ENCODE measurements at places on chromosomes 4 and X.

DNA sequence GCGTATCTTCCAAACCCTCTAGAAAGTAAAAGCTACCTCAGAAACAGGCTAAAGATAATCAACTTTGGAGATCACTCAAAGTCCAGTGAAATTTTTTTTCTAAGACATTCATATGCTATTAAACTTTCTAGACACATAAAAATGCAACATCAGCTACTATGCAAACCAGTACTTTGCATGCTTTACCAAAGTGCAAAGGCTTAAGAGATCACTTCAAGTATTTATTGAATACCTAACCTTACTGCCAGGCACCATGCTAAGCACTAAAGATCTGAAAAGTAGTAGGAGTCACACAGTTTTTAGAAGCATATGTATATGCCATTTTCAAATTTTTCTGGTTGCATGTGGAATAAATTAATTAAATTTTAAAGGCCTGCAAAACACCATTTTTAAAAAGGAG is 115.8 kb downstream of the THOC2 start:
- DNase-seq: no peak

DNA sequence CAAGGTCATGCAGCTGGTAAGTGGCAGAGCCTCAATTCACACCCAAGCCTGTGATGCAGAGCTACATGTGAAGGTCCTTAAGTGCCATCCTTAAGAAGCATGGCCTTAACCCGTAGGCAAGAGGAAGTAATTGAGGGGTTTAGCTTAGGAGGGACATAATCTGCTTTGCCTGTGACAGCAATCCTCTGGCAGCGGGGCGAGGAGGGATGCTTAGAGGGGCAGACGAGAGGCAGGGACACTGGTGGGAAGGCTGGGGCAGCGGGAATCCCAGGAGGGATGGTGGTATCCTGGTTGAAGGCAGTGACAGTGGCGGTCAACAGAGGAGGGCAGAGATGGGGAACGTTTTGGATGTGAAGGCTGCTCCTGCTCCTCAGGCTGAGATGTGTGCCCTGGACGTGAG is 88.1 kb downstream of the EFNB1 start:
- DNase-seq: peak; percentile 88

GRCh38 chrX:12010436-12010835 is 127.8 kb upstream of the FRMPD4 start:
- DNase-seq: no peak

DNA sequence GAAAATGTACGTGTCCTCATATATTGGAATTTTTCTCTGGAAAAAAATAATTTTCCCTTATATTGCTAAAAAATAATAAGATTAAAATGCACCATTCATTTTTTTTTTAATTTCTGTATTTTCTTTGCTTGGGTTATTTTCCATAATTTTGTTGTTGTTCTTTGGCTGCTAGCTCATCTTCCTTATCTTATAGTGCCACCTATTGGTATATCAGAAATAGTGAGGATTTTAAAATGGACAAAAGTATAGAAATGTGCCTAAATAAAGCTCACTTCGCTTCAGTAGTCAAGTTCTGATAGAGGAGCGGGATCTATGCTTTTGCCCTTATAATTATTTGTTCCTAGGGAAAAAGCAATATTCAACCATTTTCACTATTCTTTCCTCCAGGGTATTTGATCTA is 134.8 kb downstream of the NAP1L3 start:
- DNase-seq: peak; percentile 1

DNA sequence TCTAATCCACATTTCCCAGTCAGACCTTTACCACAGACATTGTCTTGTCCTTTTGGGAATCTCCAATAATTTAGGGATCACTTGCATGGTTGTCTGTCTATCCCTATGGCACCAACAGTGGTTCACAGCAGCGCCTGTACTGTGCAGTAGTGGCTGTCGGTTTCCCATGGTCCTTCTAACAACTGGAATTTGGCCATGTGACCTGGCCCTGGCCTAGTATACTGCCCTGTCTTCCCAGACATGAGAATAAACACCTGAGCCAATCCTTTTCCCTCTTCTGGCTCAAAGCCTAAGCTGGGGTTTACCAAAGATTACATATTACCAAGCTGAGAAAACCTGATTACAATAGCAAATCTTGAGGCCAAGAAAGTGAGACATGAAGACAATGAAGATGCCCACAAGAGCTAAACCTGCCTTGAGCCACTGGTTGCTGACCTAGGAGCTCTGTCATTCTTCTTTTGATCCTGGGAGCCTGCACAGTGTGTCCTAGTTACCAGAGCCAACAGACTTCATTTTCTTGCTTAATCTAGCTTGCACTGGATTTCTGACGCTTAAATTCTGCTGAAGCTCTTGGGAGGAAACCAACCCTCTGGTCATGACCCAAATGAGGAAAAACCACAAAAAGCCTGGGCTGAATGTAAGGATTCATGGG is 92.1 kb downstream of the SCD5 start:
- DNase-seq: no peak

GRCh38 chr4:79576429-79576753 is 168.4 kb upstream of the GK2 start:
- peak; percentile 56 for DNase-seq

DNA sequence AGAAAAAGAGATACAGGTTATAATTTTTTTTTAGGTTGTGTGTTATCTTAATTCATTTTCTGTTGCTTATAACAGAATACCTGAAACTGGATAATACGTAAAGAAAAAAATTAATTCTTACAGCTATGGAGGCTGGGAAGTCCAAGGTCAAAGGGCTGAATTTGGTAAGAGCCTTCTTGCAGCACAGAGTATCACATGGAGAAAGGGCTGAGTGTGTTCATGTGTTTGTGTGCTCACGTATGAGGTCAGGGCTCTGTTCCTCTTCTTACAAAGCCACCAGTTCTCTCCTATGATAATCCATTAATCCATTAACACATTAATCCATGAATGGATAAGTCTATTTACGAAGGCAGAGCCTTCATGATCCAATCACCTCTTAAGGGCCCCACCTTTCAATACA is 8.6 kb upstream of the RAB28 start:
- DNase-seq: peak; percentile 94

- DNase-seq: no peak
These were observed 12.0 kb upstream of the CD38 start for GRCh38 chr4:15765910-15766697.

GRCh38 chr4:173436149-173436579 is 37.2 kb upstream of the SCRG1 start:
- DNase-seq: no peak

DNA sequence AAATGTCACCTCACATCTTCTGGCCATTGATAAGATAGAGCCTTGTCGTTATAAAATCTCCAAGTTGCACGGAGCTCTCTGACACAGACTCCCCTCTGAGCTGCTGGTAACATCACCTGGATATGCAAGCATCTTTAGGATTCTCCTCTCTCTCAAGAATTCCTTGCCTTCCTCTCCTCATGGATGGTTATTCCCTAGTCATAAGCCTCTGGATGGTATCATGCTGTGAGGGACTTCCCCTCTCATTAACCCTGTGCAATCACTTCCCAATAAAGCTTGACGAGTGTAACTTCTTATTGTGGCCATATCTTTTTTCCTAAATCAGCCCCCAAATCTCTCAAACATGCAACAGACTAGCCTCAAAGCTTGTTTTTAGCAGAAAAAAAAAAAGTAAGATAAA is 1057.0 kb upstream of the SLIT2 start:
- DNase-seq: no peak

DNA sequence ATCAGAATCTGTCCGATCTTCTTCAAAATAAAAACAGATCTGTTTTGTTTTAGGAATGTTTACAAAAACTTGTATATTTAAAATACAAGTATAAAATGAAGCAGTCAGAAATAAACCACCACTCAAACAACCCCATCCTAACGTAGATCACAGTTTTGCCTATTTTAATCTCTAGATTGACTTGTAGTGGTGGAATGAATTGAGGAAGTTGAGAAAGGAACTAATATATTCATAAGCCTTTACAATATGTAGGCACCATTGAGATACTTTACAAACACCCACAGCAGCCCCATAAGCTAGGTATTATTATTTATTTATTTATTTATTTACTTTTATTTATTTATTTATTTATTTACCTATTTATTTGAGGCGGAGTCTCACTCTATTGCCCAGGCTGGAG is 52.3 kb upstream of the KLF3 start:
- no peak for DNase-seq

GRCh38 chr4:119041951-119042560 is 93.6 kb upstream of the MYOZ2 start:
- DNase-seq: peak; percentile 82

GRCh38 chrX:96707804-96708203 is 23.2 kb downstream of the DIAPH2 start:
- DNase-seq: peak; percentile 45

GRCh38 chrX:111869639-111870034 is 6.3 kb upstream of the TRPC5OS start:
- peak; percentile 88 for DNase-seq

- no peak for DNase-seq
These were observed 50.4 kb downstream of the TBC1D9 start for GRCh38 chr4:140705625-140706275.

DNA sequence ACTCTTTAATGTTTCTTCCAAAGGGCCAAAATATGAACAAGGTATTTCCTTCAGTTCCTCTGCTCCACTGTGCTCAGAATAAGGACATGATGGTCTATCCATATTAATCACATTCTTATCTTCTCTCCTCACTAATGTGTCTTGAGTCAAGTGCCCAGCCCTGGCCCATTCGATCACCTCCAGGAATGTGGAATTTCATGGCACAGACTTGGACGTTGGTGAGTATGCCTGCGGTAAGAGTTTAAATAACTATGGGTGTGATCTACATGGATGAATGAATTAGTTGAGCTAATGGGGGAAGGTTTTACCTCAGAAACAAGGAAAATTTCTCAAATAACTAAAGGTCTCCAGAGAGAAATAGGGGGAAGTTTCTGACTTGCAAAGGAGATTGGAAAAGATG is 174.0 kb downstream of the NPFFR2 start:
- no peak for DNase-seq

DNA sequence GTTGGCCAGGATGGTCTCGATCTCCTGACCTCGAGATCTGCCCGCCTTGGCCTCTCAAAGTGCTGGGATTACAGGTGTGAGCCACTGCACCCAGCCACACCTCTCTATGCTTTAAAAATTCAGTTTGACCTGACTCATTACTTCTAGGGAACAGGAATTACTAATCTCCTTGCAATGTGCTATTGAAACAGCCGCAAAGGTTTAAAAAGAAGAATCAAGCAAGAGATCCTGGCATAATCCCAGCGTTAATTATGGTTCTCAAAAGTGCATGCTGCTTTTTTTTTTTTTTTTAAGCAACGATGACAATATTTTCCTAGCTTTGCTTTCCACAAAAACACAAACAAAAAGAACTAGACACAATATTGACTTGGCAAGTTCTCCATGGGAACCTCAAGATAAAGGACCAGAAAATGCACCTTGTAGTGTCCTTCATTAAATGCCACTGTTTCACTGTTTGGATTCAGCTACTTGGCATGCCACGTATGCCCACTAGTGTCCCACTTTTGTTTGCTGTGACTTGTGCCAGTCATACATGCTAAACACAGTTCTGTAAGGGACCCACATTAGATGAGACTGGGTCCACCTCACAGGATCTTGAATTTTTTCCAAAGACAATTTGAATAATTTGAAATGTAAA is 112.6 kb upstream of the PPARGC1A start:
- DNase-seq: no peak

GRCh38 chr4:42453612-42454011 is 56.3 kb downstream of the SHISA3 start:
- DNase-seq: no peak

DNA sequence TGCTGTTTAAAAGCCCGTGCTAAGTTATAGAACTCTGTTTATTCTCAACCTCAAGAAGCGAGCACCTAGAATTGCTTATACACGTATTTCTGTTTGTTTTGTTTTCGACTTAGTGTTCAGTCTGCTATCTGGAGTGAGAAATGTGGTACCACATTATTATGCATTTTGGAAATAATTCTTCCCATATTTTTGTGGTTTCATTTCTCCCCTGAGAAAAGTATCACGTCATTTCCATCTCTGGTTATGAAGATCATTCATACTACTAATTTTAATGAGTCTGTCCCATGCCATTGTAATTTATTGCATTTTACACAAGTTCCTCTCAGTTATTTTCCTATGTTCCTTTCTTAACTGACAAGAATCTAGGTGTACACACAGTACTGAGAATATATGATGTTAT is 186.0 kb downstream of the DCHS2 start:
- no peak for DNase-seq

DNA sequence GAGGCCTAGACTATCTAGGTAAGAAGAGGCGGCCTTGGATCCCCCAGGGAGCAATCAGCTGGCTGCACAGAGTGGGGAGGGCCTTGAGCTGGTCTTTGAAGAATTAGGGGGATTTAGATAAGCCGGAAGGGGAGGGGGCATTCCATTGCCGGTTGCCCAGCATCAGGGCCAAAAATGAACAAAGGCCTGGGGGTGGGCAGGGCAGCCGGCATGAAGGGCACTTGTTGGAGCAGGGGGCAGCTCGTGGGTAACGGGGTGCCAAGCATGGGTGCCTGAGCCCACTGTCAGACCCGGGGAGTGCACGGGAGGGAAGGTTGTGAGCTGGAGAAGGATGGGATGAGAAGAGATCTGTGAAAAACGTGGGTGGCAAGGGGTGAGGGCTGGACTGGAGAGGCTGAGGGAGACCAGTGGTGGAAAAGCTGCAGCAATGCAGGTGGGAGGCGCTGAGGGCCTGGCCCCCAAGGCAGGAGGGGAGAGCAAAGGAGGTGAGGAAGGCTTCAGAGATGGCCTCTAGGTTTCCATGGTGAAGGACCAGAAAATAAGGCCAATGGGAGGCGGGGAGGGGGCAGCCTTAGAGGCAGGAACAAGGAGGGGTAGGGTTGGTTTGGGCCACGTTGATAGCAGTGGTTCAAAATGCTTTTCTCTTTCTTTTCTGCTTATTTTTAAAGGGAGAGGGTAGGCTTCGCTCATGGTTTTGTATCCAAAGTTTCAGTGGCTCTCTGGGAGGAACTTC is 8.6 kb downstream of the KLF3 start:
- peak; percentile 80 for DNase-seq

- peak; percentile 84 for DNase-seq
These were observed 129.7 kb downstream of the PLS3 start for GRCh38 chrX:115690511-115691216.

- no peak for DNase-seq
These were observed 109.9 kb downstream of the TLL1 start for GRCh38 chr4:165982934-165983333.

Measured in NCI-H82 (cell line).